ENCODE measurements at places on chromosomes 2 and 18.

GRCh38 chr18:68438983-68439382, 275.9 kb downstream of the TMX3 start:
- DNase-seq = no peak

GRCh38 chr2:119282996-119283511, 59.4 kb downstream of the STEAP3 start:
- DNase-seq = no peak

DNA sequence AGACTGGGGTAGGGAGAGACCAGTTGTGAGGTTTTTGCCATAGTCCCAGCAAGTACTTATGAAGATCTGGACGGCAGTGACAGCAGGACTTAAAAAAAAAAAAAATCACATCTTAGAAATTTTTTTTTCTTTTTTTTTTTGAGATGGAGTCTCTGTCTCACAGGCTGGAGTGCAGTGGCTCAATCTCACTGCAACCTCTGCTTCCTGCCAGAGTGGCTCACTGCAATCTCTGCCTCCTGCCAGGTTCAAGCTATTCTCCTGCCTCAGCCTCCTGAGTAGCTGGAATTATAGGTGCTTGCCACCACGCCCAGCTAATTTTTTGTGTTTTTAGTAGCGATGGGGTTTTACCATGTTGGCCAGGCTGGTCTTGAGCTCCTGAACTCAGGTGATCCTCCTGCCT, 22.4 kb upstream of the STAT4 start:
- DNase-seq = no peak

GRCh38 chr18:44826418-44827259, 146.0 kb downstream of the SETBP1 start:
- peak; percentile 92 for DNase-seq

GRCh38 chr18:59690996-59691395, 6.2 kb downstream of the CCBE1 start:
- no peak for DNase-seq

DNA sequence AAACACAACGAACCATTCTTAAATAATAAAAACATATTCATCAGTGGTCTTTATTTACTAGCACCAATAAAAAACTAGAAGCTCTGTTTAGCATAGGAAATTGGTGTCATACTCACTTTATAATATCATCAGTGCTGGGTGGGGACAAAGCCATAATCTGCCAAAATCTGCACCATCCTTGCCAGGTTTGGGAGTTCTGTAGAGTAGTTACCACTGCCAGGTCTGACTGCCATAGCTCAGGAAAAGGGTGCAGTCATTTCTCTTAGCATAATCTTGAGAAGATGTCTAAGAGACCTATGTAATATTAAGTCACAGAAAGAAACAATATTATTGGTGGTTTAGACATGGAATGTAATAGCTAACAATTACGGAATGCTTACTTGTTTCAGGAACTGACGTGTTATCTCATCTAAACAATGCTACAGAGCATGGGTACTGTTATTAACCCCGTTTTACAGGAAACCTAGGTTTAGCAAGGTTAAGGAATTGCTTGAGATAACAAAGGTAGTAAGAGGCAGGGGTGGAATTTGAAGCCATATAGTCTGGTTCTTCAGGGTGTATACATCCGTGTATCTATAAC, 1.6 kb upstream of the MARCHF7 start:
- no peak for DNase-seq

DNA sequence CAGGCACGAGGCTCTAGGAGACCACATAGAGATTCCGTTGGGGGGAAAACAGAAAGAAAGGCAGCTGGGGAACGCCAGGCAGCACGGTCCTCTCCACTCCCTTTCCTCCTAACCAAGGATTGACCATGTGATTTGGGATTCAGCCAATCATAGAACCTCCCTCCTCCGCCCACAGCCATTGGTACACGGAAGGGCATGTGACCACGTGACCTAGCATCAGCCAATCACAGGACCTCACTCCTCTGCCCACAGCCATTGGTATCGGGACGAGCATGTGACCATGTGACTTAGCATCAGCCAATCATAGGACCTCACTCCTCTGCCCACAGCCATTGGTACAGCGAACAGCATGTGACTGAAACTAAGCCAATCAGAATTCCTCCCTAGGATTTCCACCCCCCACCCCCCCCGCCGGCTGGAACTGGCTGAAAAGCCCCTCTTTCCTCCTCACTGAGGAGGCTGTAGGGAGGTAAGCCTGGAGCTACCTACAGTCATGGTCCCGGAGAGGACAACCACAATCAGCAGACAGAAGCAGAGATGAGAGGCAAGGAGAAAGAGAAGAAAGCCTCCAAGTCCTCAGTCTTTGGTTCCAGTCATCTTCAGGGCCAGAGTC, 7.6 kb downstream of the SERPINE2 start:
- no peak for DNase-seq

GRCh38 chr2:186101616-186102015, 363.0 kb downstream of the FSIP2 start:
- no peak for DNase-seq

- DNase-seq = peak; percentile 34
These were observed 12.5 kb upstream of the NAB1 start for GRCh38 chr2:190636361-190636760.

- DNase-seq = no peak
These were observed 153.5 kb upstream of the PGAP1 start for GRCh38 chr2:197079832-197080555.

DNA sequence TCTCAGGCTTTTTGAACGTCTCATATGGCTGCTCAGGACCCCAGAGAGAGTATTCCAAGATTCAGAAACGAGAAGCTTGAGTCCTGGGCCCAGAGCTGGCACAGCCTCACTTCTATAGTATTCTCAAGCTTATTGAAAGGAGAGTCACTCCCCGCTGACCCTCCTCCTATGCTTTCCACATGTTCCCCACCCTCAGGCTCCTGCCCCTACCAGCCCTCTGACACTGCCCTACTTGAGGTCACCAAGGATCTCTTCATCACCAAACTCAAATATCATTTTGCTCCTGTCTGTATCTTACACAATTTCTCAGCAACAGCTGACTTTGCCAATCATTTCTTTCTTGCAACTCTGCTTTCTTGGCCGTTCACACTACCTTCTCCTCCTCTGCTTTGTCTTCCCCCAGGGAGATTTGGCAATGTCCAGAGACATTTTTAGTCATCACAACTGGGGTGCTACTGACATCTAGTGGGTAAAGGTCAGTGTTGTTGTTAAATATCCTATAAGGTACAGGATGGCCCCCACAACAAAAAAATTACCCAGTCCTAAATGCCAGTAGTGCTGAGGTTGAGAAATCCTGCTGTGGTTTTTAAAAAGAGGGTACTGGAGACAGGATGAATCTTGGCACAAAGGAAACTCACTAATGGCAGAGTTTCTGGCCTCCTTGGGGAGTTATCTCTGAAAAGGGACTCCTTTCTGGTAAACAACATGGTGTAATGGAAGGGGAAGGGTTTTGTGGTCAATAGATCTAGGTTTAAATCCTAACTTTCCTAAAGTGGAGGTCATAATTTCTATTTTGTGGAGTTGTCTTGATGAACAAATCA, 26.9 kb upstream of the INSIG2 start:
- DNase-seq = peak; percentile 8

DNA sequence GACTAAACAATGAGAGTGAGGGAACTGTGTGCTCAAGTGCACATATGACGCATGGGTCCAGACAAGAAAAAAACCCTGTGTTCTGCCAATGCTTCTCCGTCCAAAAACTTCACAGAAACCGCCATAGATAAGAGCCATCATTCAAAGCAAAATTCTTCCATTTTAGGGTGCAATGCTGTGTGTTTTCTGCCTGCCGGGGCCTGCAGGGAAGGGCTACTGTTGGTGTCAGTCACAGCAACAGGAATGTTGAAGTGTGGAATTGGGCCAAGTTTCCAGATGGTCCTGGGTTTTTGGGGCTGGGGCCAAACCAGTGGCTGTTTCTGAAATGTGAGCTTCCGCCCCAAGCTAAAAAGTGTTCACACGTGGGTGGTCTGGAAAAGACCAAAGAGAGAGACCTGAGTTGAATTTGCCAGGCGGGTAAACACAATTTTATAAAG, 677 bp upstream of the MC2R start:
- DNase-seq = peak; percentile 42

DNA sequence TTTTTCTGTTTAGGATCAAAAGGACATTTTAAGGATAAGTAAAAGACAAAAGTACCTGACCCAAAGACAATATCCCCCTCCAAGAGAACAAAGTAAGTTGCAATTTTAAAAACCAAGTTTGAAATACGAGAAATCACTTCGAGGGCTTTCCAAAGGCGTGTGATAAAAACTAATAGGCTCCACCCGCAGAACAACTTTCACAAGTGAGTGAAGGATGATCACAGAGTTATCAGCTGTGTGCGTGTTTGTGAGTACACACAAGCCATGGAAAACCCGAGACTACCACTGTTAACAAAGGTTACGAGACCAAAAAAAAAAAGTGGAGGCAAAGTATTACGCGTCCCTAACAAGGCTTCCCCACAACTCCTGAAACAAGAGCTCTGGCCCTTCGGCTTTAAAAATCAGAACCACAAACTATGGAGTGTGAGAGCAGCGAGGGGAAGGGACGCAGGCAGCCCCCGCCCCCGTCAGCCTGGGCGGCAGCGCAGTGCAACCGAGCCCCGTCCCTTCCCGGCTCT, 719 bp downstream of the SMAD2 start:
- DNase-seq = no peak

GRCh38 chr2:39484206-39484605, 47.1 kb upstream of the MAP4K3 start:
- no peak for DNase-seq

Measured in muscle of arm (tissue), 14 donors.